ENCODE measurements at places on chromosomes 4 and X.
A peak's percentile ranks its signal among the peaks of the same experiment; 100 is the strongest.

DNA sequence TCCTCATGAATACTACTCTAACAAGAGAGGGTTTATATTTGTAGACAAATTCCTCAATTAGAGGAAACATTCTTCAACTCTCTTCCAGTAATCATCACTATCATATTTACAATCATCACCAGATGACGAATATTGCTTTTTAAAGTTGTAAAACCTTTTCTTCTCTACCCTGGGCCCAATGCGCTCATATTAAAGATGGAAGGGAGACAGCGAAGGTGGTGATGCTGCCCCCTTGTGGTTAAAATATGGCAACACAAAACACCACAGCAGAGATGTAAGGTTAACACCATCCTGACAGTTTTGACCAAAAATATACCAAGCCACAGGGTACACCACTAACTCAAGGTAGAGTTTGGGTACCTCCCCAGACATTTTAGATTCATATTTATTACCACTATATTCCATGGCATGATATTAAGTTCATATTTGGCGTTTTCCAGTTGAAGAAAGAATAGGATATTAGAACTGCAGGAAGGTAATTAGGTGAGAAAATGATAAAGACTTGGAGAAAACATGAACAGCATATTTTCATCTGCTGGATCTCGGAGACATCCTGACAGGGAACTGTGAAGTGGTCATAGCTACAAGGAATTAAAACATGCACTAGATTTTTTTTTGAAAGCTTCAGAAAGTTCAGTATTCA is 72.8 kb downstream of the SLC9A7 start:
- DNase-seq = peak; percentile 57

GRCh38 chrX:65643531-65644052 is 23.9 kb upstream of the MSN start:
- no peak for DNase-seq

DNA sequence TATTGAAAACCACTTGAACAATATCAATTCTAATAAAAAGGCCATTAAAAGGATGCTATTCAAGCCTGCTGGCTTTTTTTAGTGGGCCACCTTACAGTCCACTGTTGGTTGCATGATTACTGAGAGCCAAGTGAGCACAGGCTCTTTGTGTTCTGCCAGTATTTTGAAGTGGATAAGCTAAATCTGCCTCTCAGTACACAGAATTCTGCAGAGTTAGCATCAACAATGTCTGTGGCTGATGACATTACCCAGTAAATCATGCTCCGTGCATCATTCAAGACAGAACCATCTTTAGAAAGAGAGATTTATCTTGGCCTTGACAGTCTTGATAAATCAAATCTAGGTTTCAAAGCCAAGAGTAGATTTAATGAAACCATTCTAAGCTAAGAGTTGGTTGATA is 119.0 kb upstream of the GNPDA2 start:
- no peak for DNase-seq

DNA sequence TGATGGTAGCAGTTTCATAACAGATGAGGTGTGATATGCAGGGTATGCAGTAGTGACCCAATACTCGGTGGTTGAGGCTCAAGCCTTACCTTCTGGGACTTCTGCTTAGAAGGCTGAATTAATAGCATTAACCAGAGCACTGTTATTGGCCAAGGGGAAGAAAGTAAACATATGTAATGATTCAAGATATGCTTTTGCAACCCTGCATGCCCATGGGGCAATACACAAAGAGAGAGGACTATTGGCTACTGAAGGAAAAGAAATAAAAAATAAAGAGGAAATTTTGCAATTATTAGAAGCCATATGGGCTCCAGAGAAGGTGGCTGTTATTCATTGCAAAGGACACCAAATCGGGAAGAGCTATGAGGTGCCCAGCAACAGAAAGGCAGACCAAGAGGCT is 8.7 kb downstream of the GAGE10 start:
- no peak for DNase-seq

DNA sequence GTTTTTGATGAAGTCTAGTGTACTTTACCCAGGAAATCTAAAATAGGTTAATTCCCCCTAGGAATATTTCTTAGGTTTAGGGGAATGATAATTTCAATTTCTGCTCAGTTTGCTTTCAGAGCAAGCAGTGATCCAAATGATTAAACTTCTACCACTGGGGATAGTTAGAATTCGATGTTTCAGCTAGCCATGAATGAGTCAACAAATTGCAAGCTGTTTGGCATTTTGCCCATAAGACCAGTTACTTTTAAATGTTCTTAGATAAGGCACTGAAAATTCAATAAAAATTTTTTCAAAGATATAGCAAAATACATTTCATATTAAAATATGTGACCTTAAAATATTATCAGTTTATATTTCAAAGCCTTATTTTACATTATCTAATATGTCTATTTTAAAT is 993.6 kb downstream of the ARAP2 start:
- no peak for DNase-seq

DNA sequence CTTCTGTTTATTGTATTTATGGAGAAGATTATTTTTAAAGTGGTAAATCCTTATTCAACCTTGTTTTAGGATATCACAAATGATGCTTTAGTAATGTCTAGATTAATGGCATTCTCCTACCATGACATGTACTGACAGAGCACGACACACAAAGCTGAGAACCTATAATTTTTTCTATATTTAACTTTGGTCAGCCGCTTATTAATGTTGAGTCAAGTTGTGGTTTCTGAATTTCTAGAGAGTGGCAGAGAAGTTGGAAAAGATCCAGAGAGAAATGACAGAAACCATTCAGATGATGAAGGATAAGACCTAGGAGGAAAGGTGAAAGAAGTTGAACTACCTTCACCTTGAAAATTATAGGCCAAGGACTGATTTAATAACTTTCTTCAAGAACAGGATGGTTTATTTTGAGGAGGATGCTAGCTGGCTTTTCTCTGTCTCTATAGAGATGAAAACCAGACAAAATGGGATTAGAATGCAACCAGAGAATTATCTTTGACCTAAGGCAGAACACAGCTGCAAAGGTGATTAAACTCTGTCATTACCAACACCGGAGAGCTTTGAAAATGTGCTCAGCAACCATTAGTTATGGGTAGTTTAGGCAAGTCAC is 62.6 kb upstream of the TSPAN5 start:
- DNase-seq = no peak

DNA sequence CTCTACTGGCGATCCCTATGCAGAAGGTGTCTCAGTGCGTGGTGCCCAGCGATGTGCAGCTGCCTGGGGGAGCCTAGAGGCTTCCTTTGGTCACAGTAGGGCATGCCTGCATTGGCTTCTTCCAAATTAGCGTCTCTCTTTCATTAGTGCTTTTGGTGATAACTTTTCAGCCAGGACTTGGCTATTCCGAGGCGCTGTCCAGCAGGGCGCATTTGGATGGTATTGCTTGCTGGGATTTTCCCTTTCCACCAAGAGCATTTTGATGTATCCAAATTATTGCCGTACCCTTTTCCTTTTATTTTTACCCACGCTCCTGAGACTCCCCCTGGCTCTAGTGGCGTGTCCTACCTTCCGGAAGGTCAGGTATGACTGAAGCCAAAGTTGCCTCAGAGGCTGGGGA is 101.4 kb downstream of the SORCS2 start:
- DNase-seq = no peak

GRCh38 chr4:140300271-140300970 is 73.0 kb upstream of the SCOC start:
- DNase-seq = peak; percentile 4

GRCh38 chr4:118357601-118358000 is 4.8 kb upstream of the PRSS12 start:
- DNase-seq = no peak

DNA sequence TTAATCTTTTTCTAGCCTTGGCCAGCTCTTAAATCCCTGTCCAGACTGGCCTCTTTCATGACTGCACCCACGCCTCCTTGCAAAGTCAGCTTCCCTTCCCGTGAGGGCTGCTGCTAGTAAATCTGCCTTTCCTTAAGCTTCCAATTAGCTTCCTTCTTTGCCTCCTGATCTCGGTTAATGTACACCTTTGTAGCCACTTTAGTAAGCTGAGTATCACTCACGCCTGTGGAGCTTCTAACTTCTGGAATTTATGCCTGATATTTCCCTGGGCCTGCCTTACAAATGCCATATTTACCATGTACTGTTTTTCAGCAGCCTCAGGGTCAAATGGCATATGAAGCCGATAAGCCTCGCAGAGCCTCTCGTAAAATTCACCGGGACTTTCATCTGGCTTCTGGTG is 5.1 kb upstream of the UGT8 start:
- DNase-seq = no peak

- DNase-seq = no peak
Measured at GRCh38 chrX:126799059-126799458, 20.5 kb upstream of the PRR32 start.

GRCh38 chr4:122663291-122663690 is 42.4 kb upstream of the IL21 start:
- no peak for DNase-seq

DNA sequence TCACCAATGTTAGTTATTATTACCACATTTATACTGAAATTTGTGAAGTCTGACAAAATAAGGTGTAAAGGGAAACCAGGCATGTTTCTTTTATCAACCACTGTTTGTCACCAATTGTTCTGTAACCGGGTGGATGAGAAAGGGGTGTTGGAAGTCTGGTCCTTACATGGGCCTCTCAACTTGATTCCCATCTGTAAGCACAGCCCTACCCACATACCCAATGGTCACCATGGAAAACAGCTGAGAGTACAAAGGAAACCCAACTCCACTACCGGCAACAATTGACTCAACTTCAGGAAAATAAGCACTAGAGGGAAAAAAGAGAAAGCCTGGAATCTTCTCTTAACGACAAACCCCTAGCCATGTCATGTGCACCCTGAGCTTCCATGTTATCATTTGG is 70.8 kb upstream of the PTCHD1 start:
- no peak for DNase-seq

- no peak for DNase-seq
Measured at GRCh38 chr4:132227151-132227856, 921.8 kb upstream of the PCDH10 start.

DNA sequence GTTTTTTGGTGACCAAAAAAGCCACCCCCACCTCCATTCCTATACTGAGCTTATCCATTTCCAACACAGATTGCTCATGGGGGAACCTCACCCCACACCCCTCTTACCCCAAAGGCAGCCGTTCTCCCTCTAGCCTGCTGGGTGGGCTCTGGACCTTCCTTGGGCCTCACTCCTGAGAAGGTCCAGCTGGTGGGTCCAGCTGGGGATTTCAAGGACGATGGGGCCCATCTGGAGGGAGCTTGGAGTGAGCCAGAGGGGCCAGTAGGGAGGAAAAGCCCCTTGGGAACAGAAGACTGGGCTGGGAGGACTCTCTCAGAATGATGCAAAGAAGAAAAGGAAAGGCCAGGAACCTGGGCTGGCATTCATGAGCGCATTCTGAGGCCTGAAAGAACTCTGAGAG is 42.0 kb upstream of the PJA1 start:
- no peak for DNase-seq

DNA sequence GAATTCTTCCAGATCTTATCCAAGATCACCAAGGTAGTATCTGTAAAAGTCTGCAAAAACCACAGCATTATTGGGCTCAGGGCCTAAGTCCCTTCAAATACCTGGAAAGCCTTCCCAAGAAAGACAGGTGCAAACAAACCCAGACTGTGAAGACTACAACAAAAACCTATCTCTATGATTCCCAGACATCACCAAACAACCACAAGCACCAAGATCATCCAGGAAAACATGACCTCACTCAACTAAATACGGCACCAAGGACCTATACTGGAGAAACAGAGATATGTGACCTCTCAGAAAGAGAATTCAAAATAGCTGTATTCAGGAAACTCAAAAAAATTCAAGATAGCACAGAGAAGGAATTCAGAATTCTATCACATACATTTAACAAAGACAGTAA is 15.3 kb downstream of the TCEAL1 start:
- DNase-seq = no peak

DNA sequence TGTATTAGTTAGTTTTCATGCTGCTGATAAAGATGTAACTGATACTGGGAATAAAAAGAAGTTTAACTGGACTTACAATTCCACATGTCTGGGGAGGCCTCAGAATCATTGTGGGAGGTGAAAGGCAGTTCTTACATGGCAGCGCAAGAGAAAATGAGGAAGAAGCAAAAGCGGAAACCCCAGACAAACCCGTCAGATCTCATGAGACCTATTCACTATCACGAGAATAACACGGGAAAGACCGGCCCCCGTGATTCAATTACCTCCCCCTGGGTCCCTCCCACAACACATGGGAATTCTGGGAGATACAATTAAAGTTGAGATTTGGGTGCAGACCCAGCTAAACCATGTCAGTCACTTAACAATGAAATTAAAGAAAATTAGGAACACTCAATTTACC is 499.1 kb downstream of the FSTL5 start:
- no peak for DNase-seq

GRCh38 chr4:146235654-146236177 is 21.4 kb downstream of the REELD1 start:
- no peak for DNase-seq

GRCh38 chr4:67608027-67608426 is 49.5 kb downstream of the STAP1 start:
- DNase-seq = no peak

DNA sequence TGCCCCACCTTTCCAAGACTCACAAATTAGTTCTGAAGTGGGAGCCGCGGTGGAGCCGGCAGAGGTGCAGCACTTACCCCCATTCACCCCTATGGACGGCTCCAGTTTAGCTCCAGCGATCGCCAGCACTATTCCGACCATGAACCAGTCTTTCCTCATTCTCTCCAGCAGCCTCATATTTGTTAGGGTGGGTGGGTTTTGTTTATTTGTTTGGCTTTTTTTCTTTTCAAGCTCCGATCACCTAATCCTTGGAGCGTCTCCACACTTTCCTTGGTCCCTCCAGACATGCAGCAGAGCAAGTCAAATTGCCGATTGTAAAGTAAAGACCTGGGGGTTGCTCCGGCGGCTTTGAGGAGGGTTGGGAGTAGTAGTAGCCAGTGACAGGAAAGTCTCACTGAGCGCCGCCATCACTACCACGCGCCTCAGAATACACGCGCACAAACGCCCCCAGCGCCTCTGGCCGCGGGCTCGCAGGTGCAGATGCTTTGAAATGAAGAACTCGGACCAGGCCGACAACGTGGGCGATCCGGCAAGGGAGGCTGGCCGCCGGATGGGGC is at the start of gene SLC10A7:
TSS of gene SLC10A7 (minus strand) at position 400 of the 557 bp plus-strand sequence. CDS start at position 177, 223 bp downstream.
- peak; percentile 74 for DNase-seq
